CD8-positive, alpha-beta memory T cell (primary cell): ENCODE measurements at places on chromosomes 7 and 10.

DNA sequence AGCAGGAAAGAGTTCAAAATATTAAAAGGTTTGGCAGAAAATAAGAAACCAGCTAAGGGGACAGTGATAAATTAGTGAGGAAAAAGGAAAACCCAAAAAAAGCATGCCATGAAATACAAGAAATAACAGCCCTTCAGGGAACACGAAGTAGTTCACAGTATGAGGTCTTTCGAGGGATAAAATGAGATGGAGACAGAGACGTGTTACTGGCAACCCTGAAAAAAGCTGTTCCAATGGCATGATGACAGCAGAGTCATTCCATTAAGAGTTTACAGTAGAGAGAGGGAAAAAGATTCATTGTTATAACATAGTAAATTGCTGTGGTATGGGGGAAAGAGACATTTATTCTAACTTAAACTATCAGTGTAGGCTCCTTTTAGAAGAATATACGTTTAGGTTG, 391.2 kb downstream of the ANKRD7 start:
- no peak for DNase-seq

DNA sequence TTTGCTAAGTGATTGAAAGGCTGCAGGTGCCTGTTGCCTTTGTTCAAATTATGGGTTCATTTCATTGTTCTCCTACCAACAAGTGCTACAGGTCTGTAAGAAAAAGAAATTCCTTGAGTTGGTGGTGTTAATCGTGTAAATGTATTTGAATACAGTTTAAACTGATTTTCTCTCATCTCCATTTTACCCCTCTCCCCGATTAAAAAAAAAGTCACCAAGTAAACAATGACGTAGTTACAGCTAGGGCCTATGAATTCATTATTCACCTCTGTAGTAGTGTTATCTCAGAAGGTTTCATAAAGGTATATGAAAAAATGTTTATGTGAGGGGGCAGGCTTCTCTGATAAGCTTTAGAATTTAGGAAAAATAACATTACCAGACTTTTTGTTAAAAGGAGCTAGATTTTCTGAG, 1.1 kb downstream of the REEP3 start:
- peak; percentile 44 for DNase-seq

- DNase-seq: no peak
Observed at GRCh38 chr7:145431834-145432233, 596.0 kb upstream of the TPK1 start.

DNA sequence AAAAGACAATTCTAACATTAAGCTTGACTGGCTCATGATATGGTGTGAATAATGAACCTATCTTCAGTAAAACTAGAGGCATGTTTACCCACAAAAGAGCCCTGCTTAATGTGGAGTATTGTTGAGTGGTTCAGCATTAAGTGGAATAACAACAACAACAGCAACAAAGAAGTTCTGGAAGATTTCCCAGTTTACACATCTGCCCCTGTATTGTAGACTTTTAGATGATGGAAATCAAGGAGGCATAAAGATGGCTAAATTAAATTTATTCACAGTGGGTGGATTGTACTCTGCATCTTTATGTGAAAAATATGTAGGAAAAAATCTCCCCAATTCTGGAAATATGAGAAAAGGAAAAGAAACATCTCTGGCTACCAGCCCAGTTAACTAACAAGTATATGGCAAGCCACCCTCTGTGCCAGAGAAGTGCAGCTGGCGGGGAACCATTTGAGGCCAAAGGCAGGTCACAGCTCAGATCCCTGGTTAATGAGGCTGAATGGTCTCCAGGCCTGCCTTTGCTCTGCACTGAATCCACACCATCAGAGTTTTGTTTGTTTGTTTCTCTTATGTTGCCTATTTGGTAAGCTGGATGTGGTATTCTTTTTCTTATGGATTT, 186.0 kb downstream of the SEMA3D start:
- DNase-seq: no peak

DNA sequence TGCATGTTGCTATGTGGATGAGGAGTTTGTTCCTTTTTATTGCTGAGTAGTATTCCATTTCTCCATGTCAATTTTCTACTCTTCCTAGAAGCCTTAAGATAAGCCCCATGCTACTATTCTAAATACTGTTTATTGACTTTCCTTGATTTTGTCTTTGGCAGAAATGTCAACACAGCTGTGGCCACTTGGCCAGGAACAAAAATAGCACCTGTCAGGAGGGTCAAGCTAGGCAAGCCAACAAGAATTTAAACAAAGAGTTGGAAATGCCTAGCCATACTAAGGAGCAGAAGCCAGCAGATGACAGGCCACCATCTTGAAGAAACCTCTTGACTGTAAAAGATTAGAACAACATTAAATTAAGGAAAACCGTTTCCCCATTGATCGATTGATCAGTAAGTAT, 34.7 kb downstream of the JAZF1 start:
- DNase-seq: no peak

GRCh38 chr7:93043385-93043985, 74.3 kb downstream of the SAMD9 start:
- DNase-seq: no peak

GRCh38 chr7:25495342-25496250, 267.3 kb upstream of the NPVF start:
- DNase-seq: no peak

- no peak for DNase-seq
Observed at GRCh38 chr10:13092291-13093102, 7.5 kb upstream of the OPTN start.

DNA sequence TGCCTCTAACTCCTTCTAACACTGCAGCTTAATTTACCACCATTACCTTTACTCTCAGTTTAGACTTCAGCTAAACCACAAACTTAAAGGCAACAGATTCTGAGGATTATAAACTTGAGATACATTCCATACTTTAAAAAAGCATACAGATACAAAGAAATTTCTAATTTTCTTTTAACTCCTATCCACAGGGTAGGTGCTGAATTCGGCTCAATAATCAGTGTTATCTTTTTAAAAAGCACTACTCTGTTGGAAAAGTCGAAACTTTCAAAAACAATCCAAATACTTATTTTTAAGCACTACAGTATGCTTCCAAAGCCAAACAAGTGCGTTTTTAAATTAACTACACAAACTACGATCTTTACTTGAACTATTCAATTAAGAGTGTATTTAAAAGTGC, 1.0 kb downstream of the SMNDC1 start:
- DNase-seq: no peak

GRCh38 chr7:145884716-145885514, 231.7 kb upstream of the CNTNAP2 start:
- DNase-seq: no peak

DNA sequence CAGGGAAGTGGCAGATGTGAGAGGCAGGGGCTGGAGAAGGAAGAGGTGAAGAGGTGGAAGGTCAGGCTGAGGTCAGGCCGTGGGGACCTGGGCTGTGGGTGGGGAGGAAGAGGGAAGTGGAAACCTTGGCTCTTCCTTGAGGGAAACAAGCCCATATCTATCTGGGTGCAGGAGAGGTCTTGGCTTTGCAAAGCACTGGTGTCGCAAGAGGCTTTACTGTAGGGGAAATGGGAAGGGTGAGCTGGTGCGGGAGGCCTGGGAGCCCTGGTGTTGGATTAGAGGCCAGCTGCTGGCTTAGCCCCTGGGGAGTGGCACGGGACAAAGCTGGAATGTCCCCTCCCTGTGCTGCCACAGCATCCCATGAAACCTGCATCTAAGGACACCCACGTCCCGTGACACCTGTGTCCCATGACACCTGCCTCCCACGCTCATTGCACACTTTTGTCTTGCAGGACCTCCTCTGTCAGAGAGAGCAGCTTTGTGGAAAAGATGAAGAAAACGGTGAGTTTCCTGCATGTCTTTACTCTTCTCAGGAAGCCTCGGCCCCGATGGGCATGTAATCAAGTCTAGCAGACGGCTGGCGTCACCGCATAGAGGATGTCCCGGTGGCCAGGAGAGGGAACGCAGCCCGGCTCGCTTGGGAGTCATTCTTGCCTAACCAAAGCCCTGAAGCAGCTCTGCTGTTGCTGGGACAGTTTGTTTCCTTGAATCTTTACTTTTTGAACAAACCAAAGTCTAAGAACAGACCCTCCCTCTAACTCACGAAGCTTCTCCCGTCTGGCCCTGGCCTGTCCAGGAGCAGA, 22.2 kb downstream of the TMEM120A start:
- no peak for DNase-seq
